Cardiac septum (tissue), 1 donor: ENCODE measurements at places on chromosomes 1 and 21.
A peak's percentile ranks its signal among the peaks of the same experiment; 100 is the strongest.

DNA sequence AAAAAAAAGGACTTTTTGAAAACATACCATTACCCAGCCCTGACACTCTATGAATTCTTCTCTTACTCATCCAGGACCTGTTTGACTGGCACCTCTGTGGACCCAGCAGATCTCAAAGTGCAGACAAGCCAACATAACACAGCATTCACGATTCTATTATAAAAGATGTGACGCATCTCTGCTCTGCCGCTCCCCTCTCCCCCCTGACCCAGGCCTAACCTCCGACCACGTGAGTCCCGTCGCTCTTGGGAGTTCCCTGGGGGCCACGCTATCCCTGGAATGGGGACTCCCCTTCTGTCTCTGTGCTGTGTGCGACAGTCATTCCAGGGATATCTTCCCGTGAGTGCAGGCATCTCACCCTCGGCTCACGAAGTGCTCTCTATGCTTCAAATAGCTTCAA is 21.1 kb downstream of the LRRC38 start:
- no peak for DNase-seq

DNA sequence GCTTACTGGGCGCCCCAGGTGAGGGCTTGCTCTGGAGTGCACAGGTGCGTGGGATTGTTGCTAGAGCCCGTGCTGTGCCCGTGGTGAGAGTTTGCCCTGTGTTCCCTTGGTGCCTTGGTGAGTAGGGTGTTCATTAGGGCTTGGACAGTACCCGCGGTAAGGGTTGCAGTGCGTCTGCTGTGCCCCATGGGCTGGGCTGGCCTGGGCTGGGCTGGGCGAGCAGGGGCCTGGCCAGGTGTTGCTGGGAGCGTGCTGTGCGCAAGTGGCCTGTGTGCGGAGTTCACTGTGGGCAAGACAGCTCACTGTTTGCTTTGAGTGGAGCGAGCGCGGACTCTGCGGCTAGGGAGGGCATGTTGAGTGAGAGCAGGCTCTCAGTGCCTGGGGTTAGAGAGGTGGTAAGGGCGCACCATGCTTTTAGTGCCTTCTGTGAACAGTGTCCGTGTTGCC is 725 bp downstream of the CR1L start:
- DNase-seq, result no peak

DNA sequence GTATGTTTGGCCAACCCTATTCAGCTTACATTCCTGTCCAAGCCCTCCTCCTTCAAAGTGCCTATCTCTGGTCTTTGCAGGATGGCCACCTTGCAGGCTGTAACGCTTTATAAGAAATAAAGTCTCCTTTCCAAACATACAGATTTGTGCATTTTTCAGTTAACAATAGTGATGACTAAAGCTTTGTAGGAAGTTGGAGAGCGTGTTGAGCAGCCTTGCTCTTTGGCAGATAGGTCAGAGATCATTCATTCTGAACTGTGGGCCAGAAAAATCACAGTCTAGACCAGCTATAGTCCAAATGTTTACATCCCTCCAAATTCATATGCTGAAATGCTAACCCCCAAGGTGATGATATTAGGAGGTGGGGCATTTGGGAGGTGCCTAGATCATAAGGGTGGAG is 34.0 kb upstream of the FAM89A start:
- no peak for DNase-seq

DNA sequence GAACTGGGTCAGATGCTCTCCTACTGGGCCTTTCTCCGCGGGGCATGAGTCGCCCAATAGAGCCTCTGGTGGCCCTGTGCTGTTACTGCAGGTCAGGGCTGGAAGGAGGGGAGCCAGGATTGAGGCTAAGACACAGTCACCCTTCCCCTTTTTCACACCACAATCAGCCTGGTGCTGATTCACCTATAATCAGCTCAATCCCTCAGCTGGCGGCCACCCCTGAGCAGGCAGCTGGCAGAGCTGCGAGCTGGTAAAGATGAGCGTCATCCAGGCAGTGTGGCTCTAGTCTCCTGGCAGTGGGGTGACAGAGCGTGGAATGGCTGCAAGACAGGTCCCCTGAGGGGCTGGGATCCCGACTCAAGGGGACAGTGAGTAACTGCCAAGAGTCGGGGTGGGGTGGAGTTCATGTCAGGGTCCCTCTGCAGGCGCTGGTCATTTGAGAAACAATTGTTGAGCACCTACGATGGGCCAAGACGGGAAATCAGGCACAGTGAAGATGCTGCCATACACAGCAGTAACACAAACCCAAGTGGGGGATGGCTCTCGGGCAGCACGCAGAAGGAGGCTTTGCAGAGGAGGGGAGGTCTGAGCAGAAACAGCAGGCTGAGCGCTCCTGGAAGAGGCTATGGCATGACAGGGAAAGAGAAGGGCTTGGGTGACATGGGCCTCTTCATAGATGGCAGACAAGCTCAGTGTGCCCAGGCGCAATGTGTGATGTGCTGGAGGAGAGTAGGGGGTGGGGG is 21.8 kb downstream of the ATF3 start:
- peak; percentile 87 for DNase-seq

- DNase-seq, result no peak
Measured at GRCh38 chr1:234712891-234713305, 102.9 kb upstream of the IRF2BP2 start.

DNA sequence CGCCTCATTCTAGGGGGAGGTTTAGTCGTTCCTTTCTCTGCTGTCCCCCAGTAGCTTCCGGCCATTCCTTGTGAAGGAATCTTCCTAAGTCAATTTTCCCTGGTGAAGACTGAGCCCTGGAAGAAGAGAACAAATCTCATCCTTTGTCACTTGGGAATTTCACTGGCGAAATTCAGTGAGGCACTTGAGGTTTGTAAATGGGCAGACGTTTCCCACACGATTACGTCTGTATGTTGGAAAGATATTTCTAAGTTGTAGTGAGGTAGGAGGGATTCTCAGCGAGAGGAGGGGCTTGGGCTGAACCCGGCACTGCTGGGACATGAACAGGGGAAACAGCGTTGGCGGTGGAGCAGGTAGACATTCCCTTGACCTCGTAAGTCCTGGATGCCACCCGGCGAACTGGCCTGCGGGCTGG is 47.2 kb downstream of the GALNT2 start:
- DNase-seq, result no peak

GRCh38 chr1:30777904-30778153 is 20.3 kb upstream of the LAPTM5 start:
- no peak for DNase-seq
